ENCODE measurements at places on chromosomes 3 and 15.

DNA sequence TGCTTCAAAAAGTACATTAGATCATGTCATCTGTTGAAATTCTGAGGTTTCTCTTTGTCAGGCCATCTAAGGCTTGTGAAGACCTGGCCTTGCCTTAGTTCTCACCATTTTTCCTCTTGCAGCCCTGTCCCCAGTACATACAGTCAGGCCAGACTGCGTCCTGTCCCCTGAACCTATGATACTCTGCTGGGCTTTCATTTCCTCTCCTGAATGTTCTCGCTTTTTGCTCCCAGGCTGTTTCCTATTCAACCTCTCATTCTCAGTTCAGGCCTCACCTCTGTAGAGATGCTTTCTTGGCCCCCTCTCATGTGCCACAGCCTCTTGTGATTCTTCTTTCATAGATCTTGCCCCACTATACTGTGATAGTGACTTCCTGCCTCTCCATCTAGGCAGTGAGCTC is 648.8 kb upstream of the KCNMB2 start:
- no peak for DNase-seq

DNA sequence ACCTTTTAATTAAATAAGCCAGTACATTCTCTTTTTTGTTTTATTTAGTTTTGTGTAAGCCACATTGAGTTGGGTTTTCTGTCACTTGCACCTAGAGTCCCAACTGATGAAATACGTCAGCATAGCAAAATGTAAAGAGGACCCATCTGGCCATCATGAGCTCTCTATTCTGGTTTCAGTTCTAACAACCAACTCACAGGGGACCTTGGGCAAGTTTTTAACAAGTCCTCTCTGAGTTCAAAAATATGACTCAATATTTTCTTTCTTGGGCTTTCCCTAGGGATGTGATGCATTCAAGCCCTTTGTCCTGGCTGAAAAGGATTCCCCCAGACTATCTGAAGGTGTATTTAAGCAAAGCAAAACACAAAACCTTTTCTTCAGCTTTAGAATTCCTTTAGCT is 32.9 kb downstream of the PLCH1 start:
- DNase-seq = no peak

DNA sequence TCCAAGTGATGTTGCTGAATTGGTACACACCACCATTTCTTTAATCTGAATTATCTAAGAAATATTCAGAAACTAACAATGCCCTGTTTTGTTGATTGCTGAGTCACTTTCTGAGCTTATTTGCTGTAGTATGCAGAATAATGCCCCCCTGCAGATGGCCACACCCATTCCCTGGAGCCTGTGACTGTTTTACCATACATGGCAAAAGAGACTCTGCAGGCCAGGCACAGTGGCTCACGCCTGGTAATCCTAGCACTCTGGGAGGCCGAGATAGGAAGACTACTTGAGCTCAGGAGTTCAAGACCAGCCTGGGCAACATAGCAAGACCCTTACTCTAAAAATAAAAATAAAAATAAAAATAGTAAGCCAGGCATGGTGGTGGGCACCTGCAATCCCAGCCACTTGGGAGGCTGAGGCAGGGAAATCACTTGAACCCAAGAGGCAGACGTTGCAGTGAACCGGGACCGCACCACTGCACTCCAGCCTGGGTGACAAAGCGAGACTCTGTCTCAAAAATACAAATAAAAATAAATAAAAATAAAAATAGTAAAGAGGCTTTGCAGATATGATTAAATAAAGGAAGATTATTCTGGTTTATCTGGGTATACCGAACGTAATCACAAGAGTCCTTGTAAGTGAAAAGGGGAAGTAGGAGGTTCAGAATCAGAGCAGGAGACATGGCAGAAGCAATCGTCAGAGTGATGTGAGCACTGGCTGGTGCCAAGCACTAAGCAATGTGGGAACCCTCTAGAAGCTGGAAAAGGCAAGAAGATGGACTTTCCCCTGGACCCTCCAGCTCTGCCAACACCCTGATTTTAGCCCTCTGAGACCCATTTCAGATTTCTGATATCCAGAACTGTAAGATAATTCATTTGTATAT is 19.0 kb downstream of the PCYT1A start:
- peak; percentile 52 for DNase-seq

DNA sequence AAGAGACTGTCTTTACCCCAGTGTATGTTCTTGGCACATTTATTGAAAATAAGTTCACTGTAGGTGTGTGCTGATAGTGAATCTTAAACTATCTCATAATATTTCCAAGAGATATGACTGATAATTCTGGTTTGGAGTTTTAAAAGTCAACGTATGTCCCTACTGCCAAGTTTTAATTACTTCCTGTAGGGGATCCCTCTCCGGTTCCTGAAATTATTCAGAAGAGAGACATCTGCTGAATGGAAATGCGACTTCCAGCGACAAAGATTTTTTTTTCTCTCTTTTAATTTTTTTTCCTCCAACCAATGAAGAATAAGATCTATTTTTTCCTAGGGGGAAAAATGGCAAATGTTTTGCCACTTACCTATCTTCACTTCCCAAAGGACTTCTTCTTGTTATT is 498.9 kb upstream of the TGFBR2 start:
- no peak for DNase-seq

DNA sequence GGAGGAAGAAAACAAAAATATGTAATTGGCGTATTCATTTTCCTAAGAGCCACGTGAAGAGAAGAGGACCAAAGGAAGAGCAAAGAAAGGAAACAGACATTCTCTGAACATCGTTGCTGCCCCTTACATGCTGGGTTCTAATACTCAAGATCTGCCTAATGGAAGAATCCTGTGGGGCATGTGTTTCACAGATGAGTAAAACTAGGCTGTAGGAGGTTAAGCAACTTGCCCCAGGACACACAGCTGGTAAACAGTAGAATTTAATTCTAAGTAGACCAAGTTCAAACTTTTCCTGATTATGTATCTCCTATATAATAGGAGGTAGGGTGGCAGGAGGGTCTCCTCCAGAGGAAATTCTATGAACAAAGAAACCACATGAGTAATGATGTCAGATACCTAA is 106.1 kb upstream of the TNFAIP8L3 start:
- no peak for DNase-seq

DNA sequence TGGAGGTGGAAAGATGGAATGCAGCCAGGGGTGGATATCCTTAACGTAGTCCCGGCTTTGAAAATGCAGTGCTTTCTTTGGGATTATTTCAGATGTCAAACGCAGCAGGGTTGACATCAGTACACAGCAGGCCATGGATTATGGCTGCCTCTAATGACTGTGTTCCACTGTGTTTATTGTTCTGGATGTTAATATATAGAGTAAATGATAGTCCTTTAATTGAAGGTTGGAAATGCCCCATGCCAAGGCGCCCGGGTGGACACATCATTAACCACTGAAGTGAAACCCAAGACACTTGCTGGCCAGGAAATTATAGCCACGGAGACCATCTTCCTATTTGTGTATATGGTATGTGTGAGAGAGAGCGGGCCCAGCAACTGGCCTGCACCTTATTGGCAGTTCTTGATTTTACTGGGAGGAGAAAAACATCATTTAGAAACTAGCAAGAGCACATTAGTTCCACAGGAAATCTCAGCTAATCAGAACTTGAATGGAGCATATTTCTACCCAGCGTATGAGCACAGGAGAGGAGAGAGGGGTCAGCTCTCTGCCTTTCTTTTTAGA is 254.9 kb upstream of the RASGRP1 start:
- no peak for DNase-seq

DNA sequence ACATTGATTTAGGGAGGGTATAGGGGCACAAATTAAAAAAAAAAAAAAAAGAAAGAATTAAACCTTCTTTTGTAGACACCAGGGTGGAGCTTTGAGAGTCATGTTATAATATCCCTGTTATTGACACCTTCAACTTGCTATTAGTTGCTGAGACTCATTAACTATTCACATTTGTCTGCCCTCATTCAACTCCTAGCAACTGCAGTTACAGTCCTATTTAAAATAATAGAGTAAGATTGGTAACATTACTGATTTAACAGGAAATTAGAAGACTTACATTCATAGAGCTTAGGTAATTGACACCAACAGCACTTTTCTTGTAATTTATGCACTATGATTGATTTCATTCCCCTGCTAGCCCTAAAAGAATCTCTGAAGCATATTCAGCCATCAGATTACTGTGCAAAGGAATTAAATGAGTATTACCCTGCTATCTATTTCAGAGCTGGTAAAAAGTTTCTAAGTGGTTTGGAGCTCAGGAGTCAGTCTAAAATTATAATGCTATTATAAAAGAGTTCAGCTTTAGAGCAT is 148.8 kb upstream of the TBL1XR1 start:
- no peak for DNase-seq

DNA sequence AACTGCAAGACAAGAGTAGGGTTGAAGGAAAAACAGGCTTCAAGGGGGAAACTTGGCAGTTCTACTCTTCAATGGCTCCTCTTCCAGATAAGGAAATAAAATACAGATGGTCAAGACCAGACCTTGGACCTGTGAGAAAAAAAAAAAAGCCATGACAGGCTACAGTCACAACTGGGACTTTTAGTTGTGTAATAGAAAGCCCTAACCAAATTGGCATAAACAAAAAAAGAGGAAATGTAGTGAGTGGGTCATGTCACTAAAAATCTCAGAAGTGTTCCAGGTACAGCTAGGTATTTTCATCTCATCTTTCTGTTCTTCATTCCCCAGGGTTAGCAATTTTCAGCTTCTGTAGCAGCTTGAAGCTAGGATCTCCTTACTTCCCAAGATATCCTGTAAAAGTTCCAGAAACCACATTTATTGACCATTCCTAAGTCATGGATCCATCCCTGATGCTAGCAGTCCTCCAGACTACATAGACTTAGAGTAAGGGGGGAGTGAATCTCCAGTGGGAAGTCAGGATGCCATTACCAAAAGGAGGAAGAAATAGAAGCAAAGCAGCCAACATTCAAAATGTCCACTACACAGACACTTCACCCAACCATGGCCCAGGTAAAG is 61.0 kb upstream of the CSTA start:
- DNase-seq = no peak

DNA sequence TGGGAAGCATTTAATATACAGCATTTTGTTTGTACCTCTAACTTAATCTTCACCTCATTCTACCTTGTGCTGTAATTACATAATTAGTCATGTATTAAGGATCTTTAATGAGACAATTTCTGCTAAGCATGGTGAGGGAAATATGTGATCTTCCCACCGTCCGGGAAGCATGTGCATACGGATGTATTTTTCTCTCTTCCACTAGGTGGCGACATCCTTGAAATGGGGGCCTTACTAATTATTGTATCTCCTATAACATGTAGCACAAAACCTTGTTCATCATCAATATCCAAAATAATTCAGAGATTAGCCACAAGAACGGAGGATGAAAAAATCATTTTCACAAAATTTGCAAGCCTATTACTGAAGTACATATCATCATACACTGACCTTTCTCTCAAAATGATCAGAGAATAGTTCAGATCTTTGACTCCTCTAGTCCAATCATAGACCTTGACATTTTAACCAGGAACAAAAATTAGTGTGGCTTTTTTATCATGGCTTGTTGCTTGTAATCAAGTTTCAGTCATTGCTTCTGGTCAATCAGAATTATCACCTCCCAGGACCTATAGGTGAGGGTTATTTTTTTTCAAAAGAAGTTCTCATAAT is 148.9 kb upstream of the GBE1 start:
- DNase-seq = peak; percentile 58

- DNase-seq = no peak
These were observed 152.6 kb downstream of the GREM1 start for GRCh38 chr15:32870240-32871033.

DNA sequence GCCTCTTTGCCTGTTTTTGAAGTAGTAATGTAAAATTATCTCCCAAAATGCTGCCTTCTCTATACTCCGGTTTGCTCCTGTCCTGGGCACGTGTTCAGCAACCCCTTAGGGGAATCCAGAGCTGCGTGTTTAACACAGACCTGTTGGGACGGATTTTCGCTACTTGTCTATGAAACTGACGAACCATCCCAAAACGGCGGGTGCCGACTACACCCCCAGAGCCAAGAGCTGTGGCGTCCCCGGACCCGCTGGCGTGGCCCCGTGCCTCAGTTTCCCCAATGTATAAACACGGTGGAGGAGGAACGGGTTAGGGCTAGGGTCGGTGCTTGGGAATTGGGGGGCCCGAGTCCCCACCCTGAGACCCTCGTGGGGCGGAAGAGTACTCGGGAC is 473 bp downstream of the FHIT start:
- peak; percentile 17 for DNase-seq

DNA sequence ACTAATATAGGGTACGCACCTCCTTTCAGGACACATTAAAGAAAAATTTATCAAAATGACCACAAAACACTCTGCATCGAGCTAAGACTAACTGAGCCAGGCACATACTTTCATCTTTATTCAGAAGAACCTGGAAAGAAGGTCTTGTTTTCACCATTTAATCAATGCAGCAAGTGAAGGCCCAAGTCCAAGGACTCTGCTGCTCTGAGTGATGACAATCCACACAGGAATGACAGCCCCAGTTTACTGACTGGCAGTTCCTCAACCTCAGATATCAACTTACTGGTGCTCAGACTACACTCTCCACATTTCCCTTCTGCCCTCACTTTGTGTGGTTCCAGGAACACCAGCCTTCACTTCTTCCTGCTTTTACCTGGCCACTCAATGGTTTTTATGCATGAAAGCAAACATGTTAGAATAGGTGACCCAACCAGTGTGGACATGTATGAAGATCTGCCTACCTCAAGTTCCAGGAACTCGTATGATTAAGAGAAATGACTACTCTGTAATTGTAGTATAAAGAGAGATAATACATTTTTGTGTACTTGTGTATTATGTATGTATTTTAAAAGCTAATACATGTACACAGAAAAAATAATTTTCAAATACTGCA is 29.1 kb upstream of the RASA2 start:
- DNase-seq = no peak

GRCh38 chr3:184776916-184777315 is 35.0 kb upstream of the VPS8 start:
- DNase-seq = no peak

DNA sequence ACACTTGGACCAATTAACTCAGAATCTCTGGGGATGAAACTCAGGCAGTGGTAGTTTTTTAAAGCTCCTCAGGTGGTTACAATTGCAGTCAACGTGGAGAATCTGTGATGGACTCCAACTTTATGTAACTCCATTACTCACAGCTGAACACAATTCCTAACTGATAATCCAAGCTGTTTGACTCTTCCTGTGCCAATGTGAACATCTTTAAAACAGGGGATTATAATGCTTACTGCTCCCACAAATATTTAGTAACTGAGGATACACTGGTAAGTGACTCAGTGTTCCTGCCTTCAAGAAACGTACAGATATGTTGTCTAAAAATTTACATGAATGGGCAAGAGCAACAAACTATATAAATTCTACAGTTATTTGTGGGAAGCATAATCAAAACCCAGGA is 85.6 kb downstream of the OSBPL10 start:
- no peak for DNase-seq

- no peak for DNase-seq
These were observed 291.2 kb upstream of the C2CD4B start for GRCh38 chr15:62456011-62456920.

GRCh38 chr3:109356442-109357155 is 19.3 kb upstream of the DPPA4 start:
- no peak for DNase-seq

- DNase-seq = no peak
These were observed 81.2 kb downstream of the CHD2 start for GRCh38 chr15:92981333-92981732.

GRCh38 chr3:169173231-169173630 is 490.3 kb downstream of the MECOM start:
- DNase-seq = peak; percentile 60
